ENCODE measurements at places on chromosomes 1 and 21. TPM values are rescaled to one million over a fixed set of nuclear protein-coding genes. Genes with fewer than 3 reads are reported as not detected.

The TXNIP gene
- 84.7 TPM for total RNA-seq

The ANXA9 gene
- total RNA-seq = not detected

The SH3BGR gene
- 0.44 TPM for total RNA-seq

The SON gene
- total RNA-seq = 234 TPM

The KRTAP13-2 gene
- total RNA-seq = not detected

The CDC20 gene
- total RNA-seq = 29.1 TPM

The SLC1A7 gene
- total RNA-seq = not detected

The PTPRC gene
- not detected for total RNA-seq

The AKT3 gene
- 42.6 TPM for total RNA-seq

The RNPC3 gene
- total RNA-seq = 3.2 TPM

The FRRS1 gene
- 3.5 TPM for total RNA-seq

The ITPKB gene
- 38.4 TPM for total RNA-seq

The NEGR1 gene
- 5.6 TPM for total RNA-seq

The ZRANB2 gene
- total RNA-seq = 16.0 TPM

The VSIG8 gene
- total RNA-seq = not detected

The VTCN1 gene
- not detected for total RNA-seq

The OVAAL gene
- not detected for total RNA-seq

The LIN28A gene
- not detected for total RNA-seq

The GSTM1 gene
- total RNA-seq = not detected

The GOLT1A gene
- total RNA-seq = not detected

The LCE1C gene
- total RNA-seq = not detected

The CD1D gene
- under 0.01 TPM for total RNA-seq

The TCP10L gene
- total RNA-seq = 0.57 TPM

The CTTNBP2NL gene
- total RNA-seq = 15.5 TPM

The KMO gene
- not detected for total RNA-seq

The SSX2IP gene
- total RNA-seq = 1.6 TPM

The FAM163A gene
- not detected for total RNA-seq

Measured in bladder microvascular endothelial cell (primary cell).